Epithelial cell of proximal tubule (primary cell): ENCODE measurements at places on chromosomes 3 and 15. TPM values are rescaled to one million over a fixed set of nuclear protein-coding genes. Genes with fewer than 3 reads are reported as not detected.

DNA sequence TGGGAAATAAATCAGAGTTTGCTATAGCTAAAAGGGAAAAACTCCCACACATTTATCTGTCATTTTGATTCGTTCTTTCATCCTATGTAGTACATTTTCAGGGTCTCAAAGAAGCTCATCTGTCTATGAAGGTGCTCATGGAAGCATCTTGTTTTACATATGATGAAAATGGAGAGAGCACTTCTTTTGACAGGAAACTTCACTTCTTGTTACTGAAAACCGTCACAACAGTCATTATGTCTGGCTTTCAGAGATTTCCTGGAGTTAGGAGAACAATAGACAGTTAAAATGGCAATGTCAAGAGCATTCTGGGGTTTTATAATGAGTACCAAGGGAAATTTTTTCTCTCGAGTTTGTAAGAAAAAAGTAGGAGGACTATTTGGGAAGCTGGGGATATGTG is 83.3 kb downstream of the TMEM108 start:
- DNase-seq: no peak

- peak; percentile 38 for DNase-seq
These were observed 68.5 kb downstream of the TMCC1 start for GRCh38 chr3:129824926-129825541.

Gene PTH1R
- total RNA-seq: 1.2 and 11.5 TPM in 2 replicates

GRCh38 chr15:29008846-29009245 is 123.1 kb downstream of the APBA2 start:
- DNase-seq: no peak

Gene ZIC4
- total RNA-seq: not detected in 2 replicates

DNA sequence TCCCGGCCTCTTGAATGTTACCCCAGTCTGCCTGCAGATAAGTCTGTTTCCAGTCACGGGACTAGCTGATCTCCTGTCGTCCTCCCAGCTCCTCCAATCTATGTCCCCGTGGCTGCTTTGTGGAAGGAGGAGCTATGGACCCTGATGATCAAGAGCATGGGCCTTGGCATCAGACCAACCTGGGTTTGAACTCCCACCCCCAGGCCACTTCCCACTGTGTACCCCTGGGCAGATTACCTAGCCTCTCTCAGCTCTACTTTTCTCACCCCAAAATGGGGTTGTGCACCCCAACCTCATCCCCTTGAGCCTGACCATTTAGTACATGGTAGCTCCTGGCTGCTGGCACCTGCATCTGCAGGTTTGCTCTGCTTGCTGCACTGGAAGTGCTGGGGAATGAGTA is 55.8 kb downstream of the GASK1A start:
- no peak for DNase-seq

Gene TRIM71
- total RNA-seq: 2.5 and 3.6 TPM in 2 replicates

DNA sequence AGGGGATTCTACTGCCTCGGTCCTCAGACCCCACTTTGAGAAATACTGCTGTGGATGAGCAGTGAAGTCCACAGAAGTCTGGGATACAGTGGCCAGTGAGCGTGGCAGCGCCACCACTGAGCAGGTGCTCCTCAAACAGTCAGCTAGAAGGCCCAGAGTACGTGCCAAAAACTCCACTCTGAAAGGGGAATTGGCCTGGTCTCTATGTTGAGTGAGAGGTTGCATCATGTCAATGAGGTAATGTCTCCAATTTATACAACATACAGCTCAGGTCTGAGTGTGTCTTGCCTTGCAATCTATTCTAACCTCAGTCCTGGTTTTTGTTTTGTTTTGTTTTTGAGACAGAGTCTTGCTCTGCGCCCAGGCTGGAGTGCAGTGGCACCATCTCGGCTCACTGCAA is 53.3 kb upstream of the ETV5 start:
- no peak for DNase-seq

GRCh38 chr15:101803676-101804075 is 367 bp downstream of the OR4F6 start:
- no peak for DNase-seq

Gene AHSG
- total RNA-seq: not detected in 2 replicates

Gene OCA2
- 0.29 TPM in 1 of 2 replicates, not detected in the other for total RNA-seq

Gene SLC28A2
- total RNA-seq: not detected in 2 replicates

Gene NUDT16
- total RNA-seq: 11.4 and 12.8 TPM in 2 replicates

GRCh38 chr3:12437861-12438260 is 46.4 kb upstream of the TSEN2 start:
- no peak for DNase-seq

DNA sequence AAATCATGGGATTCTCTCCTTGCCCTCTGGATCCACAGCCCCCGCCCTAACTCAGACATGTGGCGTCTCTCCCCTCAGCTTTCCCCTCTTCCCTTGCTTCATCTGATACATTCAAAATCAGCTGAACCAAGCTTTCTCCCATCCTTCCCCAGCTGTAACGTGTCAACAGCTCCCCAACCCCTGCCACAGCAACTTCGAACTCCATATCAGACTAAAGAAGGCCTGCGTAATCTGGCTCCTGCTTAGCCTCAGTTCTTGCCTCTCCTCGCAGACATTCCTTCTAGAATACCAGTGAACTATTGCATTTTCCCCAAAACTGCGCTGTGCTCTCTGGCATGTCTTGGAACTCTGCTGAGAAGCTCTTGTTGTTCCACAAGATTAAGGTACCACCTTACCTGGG is 18.3 kb downstream of the B4GALT4 start:
- no peak for DNase-seq

Gene CHST13
- total RNA-seq: 0.29 TPM in 2 replicates

Gene SPESP1
- total RNA-seq: 0.51 and 2.1 TPM in 2 replicates

- DNase-seq: no peak
These were observed 18.6 kb downstream of the CD200R1 start for GRCh38 chr3:112956351-112956750.

Gene PEAK1
- 5.1 and 8.1 TPM in 2 replicates for total RNA-seq

DNA sequence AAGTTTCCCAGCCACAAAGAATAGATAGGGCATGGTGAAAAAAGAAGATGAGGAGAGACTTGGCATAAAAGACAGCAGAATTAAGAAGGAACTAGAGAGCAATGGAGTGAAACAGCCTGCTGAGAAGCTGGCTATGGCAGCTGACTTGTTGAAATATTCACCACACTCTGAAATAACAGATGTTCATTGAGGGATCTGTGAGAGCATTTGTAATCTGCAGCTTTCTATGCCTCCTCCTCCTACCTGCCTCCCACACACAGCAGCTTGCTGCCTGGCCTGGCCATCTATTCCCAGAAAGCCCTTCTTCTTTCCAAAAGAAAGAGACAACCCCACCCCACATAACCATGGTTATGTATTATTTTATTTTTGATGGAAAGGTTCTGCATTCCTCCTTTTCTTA is 303.9 kb downstream of the GAP43 start:
- DNase-seq: no peak

Gene PLSCR1
- total RNA-seq: 47.8 and 124 TPM in 2 replicates

- DNase-seq: no peak
These were observed 17.6 kb downstream of the RLBP1 start for GRCh38 chr15:89203705-89204273.

- no peak for DNase-seq
These were observed at the start of gene AGTR1 for GRCh38 chr3:148697306-148698189. Gene AGTR1, plus strand, starts transcription at chr3:148697903. Its CDS starts 43,133 bp downstream, at chr3:148741036.

DNA sequence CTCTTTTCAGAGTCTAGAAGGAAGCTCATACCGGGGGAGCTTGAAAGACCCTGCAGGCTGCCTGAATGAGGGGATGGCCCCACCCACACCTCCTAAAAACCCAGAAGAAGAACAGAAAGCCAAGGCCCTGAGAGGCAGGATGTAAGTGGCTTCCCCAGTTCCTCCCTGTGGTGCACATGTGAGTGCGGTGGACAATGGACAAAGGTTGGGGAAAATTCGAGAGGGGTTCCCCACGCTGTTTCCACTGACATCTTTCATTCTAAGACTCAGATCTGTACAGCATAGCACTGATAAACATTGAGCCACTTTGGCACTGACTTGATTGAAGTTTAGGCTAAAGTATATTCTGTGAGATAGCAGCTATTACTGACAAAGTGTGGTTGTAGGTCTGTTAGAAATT is 79.5 kb upstream of the UMPS start:
- no peak for DNase-seq

Gene ZPLD1
- total RNA-seq: 0.07 and 0.69 TPM in 2 replicates

GRCh38 chr15:47460795-47461573 is 256.3 kb upstream of the SEMA6D start:
- DNase-seq: no peak

DNA sequence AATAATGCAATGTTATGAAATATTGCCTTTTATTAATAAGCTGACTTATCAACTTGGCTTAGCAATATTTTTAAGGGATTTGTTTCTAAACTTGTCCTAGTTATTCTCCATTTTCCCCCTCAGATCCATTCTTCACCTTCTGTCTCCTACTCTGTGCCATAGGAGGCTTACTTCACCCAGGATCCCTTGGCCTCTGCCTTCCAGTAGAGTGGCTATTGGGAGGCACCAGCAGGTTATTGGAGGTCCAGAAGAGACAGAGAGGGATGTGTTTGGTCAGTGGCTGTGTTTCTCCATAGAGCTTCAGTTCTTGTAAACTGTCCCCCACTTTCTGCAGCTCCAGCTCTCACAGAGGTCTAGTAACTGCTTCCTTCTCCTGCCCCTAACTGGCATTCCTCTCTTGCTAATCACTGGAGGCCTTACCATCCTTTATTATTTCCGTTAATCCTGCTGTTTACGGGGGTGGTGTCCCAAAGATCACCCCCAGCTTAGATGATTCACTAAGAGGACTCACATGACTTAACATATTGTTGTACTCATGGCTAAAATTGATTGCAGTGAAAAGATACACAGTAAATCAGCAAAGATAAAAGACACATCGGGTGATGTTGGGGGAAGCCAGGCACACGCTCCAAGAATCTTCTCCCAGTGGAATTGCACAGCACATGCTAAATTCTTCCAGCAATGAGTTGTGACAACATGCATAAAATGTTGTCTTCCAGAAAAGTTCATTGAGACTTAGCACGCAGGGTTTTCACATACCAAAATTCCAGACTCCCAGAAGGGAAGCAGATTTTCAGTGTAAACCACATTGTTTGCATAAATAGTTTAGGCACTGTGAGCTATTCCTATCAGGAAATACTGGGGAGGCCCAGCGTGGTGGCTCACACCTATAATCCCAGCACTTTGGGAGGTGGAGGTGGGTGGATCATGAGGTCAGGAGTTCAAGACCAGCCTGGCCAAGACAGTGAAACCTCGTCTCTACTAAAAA is 67.5 kb downstream of the RPL22L1 start:
- peak; percentile 52 for DNase-seq

GRCh38 chr15:74038707-74039655 is 43.4 kb downstream of the GOLGA6A start:
- no peak for DNase-seq

- DNase-seq: no peak
These were observed 1.1 kb upstream of the TRIM71 start for GRCh38 chr3:32816439-32817256.

DNA sequence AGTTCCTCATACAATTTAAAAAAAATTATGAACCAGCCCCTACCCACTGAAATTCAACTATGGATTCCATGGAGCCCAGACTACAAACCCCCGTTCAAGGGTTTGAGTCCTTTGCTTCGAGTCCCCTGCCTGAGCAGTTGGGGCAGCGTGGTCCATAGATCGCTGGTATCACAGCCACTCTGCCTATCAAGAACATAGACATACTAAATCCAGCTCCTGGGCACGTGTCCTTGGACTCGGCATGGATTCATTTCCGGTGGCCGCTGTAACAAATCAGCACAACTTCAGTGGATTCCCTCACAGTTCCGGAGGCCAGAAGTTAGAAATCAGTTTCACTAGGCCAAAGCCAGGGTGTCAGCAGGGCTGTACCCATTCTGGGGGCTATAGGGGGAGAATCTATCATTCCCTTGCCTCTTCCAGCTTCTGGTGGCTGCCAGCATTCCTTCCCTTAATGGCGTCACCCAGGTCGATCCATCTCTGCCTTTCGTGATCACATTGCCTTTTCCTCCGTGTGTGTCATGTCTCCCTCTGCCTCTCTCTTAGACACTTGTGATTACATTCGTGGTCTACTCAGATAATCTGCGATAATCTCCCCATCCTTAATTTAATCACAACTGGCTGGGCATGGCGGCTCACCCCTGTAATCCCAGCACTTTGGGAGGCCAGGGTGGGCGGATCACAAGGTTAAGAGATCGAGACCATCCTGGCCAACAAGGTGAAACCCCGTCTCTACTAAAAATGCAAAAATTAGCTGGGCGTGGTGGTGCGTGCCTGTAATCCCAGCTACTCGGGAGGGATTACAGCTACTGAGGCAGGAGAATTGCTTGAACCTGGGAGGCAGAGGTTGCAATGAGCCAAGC is 4.6 kb upstream of the TMEM44 start:
- DNase-seq: no peak

GRCh38 chr3:42935472-42935871 is 29.5 kb downstream of the ZNF662 start:
- DNase-seq: no peak

Gene RASSF1
- total RNA-seq: 27.0 and 31.5 TPM in 2 replicates

Gene IMPG2
- total RNA-seq: under 0.01 TPM in 2 replicates

- no peak for DNase-seq
These were observed 10.1 kb downstream of the CIDEC start for GRCh38 chr3:9869955-9870354.

Gene SKOR1
- total RNA-seq: not detected in 2 replicates

Gene PYGO1
- 2.2 and 2.4 TPM in 2 replicates for total RNA-seq
